ENCODE measurements at places on chromosomes 12 and 14.

- no peak for DNase-seq
These were observed 22.2 kb downstream of the FCF1 start for GRCh38 chr14:74735125-74735524.

GRCh38 chr14:49134940-49135339 is 451.2 kb downstream of the RPS29 start:
- DNase-seq, result peak; percentile 9

DNA sequence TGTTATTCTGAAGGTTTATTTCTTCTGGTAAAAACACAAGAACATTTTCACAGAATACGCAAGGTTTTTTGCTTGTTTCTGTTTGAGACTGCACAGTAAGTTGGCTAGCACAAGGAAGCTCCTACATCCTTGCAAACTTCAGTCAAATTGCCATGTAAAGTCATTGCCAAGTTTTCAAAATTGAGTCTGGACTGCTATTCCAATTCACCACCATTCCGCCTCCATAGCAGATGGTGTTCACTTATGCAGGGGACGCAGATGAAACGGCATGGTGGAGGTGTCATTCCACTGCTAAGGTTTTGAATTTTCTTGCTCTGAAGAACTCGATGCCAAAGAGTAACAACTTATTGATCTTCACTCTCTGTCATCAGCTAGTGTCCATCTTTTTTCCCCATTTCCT is 303.9 kb upstream of the SYT1 start:
- no peak for DNase-seq

GRCh38 chr14:68703093-68703492 is 89.8 kb downstream of the ZFP36L1 start:
- DNase-seq, result no peak

DNA sequence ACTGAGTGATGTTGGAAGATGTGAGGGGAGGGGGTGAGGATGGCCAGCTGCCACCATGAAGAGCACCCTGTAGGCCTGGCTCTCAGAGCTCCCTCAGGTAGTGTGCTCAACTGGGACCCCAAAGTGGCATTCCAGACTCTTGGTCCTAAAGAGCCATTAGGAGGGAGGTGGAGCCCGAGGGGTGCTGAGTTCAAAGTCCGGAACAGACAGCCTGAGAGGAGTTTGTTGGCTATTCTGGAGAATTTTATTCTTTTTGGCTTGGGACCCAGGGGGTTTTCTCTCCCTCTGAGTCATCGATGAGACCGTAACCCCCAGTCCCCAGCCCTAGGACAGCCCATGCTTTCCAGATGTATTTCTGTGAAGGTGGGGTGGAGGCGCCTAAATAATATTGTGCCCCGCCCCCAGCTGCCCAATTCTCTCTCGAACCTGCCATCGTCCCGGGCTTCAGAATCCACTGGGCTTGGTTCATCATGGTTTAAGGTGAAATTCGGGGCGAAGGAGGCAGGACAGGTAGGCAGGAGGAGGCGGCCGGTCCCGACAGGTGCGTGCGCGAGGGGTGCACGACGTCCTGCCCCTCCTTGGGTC is 690 bp upstream of the RBP5 start:
- DNase-seq, result no peak

- DNase-seq, result no peak
These were observed 221.2 kb downstream of the SSPN start for GRCh38 chr12:26416550-26416949.

DNA sequence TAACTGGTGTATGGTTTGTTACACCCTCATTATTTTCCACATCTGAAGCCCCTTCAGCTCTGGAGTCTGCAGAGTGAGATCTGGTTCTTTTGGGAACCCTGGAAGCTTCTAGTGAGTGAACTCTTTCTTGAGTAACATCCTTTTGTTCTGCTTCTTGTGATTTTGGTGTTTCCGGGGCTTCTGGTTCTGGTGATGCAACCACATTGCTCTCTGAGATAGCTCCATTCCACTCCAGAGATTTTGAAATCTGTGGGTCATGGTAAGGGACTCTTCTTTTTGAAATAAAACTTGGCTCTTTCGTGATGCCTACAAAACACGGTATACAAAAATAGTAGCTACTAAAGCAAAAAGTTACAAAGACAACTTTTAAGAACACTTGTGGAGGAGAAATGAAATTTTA is 5.4 kb downstream of the MDM1 start:
- DNase-seq, result no peak

DNA sequence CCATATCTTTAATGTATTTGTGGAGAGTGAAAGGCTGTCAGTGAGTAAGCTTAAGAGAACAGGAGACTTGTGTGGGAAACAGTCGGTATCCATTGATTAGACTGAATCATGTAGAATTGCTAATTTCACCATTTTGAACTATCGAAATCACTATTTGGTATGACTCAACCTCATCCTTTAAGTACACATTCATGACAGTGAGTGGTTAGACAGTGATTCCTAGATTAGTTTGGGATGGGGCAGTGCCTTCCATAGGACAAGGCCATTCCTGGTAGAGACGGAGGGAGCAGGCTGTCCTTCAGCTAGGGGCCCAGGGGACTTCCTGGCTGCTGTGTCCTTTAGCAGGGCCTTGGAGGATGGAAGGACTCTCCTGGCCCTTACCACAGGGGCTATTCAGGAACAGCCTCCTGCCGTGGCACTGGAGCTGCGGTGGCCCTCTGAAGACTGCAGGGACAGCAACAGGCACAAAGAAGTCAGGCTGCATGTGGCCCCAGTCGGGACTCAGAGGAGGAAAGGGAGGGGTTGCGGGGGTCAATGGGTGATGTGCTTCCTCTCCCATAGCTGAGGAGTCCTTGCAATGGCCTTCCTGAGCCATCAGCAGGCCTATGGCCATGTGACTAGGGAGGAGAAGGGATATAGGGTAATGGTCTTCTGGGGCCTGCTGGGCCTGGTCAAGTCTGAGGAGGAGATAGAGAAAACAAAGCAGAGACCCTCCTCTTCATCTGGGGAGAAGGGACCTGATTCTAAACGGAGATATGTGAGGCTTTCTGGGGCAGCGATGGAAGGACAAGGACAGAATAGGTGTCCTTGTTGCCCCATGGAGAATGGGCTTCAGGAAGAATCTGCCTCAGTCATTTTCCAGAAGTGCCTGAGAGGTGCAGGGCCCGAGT is 11.2 kb downstream of the SERPINA1 start:
- DNase-seq, result no peak

- no peak for DNase-seq
These were observed 109.8 kb upstream of the EGLN3 start for GRCh38 chr14:34060651-34060999.

GRCh38 chr12:50217202-50217601 is 50.0 kb upstream of the CERS5 start:
- DNase-seq, result no peak

GRCh38 chr12:56988207-56988739 is 18.1 kb downstream of the ZBTB39 start:
- DNase-seq, result no peak

DNA sequence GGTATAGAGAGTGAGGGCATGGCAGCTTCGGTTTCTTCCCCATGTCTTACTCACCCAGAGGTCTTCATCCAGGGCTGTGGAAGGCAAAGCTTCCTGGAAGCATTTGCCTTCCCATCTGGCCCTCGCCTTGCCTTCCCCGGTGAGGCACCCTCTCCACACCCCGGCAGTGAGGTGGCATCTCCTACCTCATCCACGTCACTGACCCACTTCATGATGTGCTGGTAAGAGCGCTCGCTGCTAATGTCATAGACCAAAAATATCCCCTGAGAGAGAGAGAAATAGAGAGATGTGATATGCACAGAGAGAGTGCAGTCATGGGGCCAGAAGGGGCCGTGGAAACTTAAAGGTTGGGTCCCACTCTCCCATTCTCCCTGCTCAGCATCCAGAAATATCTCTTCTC is 8.3 kb upstream of the GPX2 start:
- no peak for DNase-seq

DNA sequence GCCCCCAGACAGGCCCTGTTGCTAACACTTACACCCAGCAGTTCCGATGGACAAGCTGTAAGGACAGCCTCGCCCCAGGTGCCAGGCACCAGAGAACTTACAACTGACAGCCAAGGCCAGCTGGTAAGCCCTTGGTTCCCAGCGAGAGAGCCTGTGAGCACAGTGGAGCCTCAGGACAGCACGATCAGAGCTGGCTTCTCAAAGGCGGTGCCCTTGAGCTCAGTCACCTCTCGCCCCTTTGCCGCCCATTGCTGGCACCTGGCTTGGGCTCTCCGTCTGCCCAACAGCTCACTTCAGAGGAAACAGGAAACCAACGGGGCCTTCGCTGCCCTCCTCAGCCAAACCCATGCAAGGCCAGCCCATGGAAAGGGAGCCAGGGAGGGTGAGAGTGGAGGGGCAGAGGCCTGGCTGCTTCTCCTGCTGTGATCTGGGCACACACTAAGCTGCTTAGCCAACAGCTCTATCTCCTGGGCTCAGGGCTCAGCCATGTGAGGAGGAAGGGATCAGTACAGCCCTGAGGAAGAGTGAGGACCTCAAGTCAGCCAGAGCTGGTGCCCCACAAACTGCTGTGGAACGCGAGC is 98.5 kb downstream of the SINHCAF start:
- DNase-seq, result no peak

DNA sequence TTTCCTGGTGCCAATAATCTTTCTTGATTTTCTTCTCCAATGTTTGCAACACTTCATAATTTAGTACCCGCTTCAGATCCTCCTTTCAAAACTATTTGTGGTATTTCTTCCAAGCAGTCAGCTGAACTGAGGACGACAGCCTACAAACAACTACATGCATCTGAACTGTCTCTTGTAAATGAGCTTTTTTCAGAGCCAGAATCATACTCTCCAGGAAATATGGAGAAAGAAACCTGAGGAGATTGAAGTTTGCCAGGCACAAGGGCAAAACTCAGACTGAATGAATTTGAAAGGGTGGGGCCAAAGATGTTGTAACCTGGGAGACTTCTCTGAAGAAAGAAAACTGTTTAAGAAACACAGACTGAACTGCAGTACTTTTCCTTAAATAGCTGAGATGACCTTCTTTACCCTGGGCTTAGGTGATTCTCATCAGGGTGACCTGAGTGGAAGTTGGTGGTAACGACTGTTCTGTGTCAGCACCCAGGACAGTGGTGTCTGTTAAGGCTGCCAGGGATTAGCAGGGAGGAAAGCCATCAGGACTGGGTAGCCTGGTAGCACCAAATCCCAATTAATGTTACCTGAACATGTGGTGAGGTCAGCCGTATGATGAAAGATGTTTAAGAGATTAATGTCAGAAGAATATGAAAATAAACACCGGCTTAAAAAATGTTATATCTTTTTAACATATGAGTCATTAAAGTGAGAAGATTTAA is 95.0 kb downstream of the TGFB3 start:
- peak; percentile 90 for DNase-seq

DNA sequence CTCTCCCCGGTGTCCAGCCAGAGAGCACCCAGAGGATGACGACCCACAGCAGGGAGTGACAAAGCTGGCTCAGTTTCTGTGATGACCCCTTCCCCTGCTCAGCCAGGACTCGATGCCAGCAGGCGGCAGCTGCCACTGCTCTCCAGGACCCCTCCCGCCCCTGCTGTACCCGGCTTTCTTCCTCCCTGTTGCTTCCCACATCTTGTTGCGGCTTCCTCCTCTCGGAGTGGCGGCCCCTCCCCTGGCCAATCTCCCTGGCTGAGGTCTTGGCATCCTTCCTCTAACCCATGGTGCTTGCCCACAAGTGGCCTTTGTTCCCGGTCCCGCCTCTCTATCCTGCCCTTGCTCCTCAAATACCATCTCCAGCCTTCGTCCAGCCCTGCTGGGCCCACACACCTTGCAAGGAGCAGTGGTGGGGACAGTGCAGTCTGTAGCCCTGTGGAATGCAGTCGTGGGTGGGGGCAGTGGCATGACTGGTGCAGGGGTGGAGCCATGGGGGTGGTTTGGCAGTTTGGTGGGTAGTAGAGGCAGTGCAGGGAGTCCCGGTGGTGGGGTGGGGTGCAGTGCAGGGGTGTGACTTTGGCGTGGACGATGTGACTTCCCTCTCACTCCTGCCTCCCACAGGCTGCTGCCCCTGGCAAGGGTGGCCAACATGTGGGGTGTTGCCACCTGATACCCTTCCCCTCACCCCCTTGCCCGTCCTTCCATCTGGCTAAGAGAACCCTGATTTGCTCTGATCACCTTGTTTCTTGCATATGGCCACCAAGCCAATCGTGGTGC is 16.3 kb upstream of the BEGAIN start:
- peak; percentile 21 for DNase-seq

- no peak for DNase-seq
These were observed 198.7 kb downstream of the DACT1 start for GRCh38 chr14:58836303-58836974.

GRCh38 chr12:122878780-122879612 is 16.9 kb downstream of the VPS37B start:
- no peak for DNase-seq

GRCh38 chr12:24894879-24895278 is 54.0 kb downstream of the BCAT1 start:
- no peak for DNase-seq

DNA sequence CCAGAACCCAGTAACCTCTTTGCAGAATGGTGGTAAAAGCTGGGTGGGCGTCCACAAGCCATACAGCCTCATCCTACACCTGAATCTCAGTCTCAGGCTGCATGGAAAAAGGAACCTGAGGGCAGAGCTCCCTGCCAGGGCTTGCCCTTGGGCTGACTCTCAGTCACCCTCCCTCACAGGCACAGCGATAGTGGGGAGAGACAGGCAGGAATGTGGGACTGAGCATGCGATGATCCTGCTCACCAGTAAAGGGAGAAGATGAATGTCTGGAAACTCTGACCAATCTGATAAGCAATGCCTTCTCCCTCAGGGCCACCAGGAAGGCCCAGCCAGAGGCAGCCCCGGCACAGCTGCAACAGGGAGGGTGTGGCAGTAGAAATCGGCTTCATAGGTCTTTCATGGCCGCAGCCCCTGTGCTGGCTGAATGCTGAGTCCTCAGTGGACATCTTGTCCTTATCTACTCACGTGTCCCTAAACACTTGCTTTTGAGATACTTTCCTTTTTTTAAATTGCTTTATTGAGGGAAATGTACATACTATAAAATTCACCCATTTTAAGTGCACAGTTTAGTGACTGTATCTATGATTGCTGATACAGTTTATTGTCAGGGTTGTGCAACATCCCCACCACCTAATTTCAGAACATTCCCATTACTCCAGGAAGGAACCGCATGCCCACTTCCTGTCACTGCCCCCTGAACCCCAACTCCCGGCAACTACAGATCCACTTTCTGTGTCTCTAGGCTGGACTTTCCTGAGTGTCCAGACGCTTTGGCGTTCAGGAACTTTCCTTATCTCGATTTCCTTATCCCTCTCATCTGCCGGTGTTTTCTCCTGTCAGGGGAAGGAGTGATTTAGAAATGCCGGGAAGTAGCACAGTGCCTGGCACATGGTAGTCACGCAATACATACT is 258.1 kb downstream of the PCNX1 start:
- no peak for DNase-seq

GRCh38 chr12:103712216-103712615 is 125.1 kb downstream of the STAB2 start:
- peak; percentile 61 for DNase-seq

DNA sequence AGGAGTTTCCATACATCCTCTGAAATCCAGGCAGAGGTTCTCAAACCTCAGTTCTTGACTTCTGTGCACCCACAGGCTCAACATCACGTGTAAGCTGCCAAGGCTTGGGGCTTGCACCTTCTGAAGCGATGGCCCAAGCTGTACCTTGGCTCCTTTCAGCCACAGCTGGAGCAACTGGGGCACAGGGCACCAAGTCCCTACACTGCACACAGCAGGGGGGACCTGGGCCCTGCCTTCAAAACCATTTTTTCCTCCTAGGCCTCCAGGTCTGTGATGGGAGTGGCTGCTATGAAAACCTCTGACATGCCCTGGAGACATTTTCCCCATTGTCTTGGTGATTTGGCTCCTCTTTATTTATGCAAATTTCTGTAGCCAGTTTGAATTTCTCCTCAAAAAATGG is 10.6 kb downstream of the AREL1 start:
- DNase-seq, result no peak
